ENCODE measurements at places on chromosomes 3 and 15.

GRCh38 chr3:170421111-170421641 lies 2.5 kb downstream of the CLDN11 start:
- DNase-seq = no peak

DNA sequence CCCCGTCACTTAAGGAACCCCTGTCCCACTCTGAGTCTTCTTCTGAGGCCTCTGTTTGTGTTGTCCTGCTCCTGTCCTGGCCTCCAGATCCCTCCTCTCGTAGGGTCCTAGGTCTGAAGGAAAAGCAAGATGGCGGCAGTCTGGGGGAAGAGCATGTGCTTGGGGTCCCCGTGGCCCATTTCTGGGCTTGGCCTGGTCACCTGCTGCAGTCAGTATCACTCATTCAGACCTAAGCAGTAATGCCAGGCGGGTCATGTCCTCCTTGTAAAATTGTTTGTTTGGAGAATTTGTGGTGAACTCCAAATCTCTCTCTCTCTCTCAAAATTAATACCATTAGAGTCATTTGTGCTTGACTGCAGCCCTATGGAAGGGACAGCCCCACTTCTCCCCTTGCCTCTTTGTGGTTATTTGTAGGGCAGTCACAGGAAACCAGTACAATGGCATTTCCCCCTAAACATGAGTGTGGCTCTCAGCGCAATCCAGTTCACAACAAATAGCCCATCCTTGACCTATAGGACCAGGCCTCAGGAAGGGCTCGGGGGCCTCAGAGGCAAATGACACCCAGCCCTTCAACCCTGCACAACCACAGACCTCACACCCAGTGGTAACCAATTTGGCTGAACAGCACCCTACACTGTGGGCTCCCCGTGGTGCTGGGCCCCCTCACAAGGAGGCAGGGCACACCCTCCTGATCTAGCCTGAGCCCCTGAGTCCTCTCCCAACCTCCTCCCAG lies 173.5 kb downstream of the OR4M2 start:
- DNase-seq = peak; percentile 15

DNA sequence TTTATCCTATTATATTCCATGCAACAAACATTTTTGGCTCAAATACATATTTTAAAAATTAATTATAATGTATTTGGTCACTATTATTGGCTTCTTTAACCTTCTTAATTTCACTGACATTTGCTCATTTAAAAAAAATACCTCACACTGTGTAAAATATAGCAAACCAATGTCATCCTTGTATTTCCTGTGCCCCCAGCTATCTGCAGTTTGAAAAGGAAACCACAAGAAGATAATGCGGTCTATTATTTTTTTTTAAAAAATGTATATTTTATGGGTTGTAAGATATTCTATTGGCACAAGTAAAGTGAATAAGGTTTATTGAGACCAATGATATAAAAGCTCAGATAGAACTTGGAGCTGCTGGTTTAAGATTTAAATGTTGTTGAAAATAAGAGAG lies 904.2 kb downstream of the SI start:
- DNase-seq = no peak

- DNase-seq = no peak
Observed at GRCh38 chr3:190097025-190097424, 23.7 kb downstream of the P3H2 start.

DNA sequence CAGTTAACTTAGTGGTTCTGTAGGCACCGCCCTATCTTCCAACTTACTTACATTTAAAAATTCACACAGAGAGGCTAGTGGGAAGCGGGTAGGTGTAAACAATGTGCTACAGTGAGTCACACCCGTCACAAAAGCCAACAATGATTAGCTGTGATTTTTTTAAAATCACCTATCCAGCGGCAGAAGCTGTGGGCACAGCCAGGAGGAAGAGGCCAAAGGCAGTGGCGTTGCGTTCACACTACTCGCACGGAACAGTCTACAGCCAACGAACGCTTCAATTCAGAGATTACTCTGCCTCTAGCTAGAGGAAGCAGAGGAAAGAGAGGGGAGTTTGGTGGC lies 2.5 kb upstream of the NLGN1 start:
- no peak for DNase-seq

GRCh38 chr15:41971089-41971894 lies 1.1 kb downstream of the EHD4 start:
- DNase-seq = peak; percentile 77

DNA sequence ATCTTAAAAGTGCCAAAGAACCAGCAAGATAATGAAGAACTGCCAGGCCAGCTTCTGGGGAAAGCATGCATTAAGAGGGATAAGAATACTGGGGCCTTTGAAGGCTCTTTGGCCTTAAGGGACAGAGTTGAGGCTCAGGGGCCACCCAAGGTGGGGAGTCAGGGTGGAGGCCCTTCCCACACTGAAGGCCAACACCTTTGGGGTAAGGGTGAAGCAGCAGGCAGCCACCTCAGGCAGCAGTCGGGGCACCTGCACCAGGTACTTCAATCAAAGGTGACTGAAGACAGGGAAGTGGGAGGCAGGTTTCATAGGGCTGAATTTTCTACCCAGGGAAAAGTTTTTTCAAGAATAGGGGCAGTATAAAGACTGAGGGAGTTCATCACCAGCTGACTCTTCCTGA lies 87.7 kb upstream of the KLF13 start:
- DNase-seq = no peak

GRCh38 chr3:120160050-120160449 lies 65.8 kb upstream of the GSK3B start:
- DNase-seq = no peak

All from CD4-positive, alpha-beta T cell treated with Interleukin-2 at 100 ng/mL for 4 hours (primary cell).